Stimulated activated CD8-positive, alpha-beta memory T cell treated with anti-CD3 and anti-CD28 coated beads, Interleukin-4, amount 100 ng/mL, for 4 hours (primary cell): ENCODE measurements at places on chromosomes 4 and X.

DNA sequence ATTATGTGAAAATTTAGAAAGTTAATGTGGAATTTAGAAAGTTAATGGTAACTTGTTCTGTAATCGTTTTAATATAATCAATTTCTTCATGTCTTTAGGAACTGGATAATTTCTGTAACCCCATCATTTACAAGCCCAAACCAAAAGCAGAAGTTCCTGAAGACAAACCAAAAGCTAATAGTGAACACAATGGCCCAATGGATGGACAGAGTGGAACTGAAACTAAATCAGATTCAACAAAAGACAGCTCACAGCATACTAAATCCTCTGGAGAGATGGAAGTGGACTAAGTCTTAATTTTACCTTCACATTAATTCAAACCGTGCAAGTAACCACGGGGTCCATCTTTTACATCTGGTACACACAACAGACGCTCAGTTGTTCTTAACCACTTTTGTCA, 48.1 kb upstream of the PLK4 start:
- no peak for DNase-seq

GRCh38 chr4:8229331-8229975, 30.4 kb downstream of the SH3TC1 start:
- DNase-seq = peak; percentile 0

- no peak for DNase-seq
Observed at GRCh38 chr4:79273915-79274314, 51.9 kb downstream of the NAA11 start.

- DNase-seq = no peak
Observed at GRCh38 chrX:77014377-77015372, 432.5 kb upstream of the FGF16 start.

DNA sequence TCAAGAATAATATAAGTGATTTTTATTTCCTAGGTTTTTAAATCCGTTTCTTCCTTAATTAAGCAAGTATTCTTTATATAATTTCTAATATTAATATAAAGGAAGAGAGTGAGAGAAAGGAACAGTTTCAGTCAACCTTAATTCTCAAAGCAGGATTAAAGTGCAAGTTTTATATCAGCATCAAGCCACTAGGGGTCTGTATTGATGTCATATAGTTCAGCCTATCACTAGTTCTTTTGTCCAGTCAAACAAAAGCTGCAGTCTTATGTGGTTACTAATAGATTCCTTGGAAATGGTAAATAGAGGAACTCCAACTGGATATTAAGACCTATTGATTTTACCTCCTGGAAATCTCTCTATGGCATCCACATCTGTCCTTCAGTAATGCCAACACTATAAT, 82.0 kb downstream of the NAP1L3 start:
- no peak for DNase-seq

DNA sequence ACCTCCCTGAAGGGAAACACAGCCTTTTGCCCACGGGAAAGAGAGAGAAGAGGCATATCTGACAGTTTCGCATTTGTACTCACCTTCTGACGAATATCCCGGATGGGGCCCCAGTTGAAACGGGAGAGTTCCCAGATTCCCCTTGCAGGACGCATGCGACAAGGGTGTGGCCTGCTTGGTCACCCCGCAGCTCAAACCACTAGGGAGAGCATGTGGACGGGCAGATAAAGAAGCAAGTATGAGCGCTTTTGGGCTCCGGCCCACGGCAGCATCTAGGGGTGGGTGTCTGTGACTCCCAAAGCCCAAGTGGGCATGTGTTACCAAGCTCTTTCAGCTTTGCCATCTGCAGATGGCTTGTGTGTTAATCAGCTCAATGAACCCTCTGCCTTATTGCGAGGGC, 70.1 kb upstream of the MED14 start:
- no peak for DNase-seq

- no peak for DNase-seq
Observed at GRCh38 chr4:79865201-79865597, 207.8 kb downstream of the ANTXR2 start.

GRCh38 chrX:101362116-101362515, 13.6 kb upstream of the TIMM8A start:
- DNase-seq = no peak

DNA sequence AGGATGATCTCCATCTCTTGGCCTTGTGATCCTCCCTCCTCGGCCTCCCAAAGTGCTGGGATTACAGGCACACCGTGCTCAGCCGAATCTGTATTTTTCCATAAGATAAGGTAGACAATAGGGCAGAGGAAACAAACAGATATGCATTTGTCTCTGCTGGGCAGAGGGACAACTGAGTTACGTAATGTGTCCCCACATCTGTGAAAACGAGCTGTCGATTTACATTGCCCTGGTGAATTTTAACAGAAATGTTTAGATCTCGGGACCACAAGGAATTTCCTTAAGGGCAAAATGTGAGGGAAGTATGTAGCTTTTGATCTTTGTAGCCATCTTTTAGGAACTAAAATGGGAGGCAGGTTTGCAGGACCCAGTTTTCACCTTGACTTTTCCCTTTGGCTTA, 189.7 kb downstream of the TRIML1 start:
- no peak for DNase-seq

DNA sequence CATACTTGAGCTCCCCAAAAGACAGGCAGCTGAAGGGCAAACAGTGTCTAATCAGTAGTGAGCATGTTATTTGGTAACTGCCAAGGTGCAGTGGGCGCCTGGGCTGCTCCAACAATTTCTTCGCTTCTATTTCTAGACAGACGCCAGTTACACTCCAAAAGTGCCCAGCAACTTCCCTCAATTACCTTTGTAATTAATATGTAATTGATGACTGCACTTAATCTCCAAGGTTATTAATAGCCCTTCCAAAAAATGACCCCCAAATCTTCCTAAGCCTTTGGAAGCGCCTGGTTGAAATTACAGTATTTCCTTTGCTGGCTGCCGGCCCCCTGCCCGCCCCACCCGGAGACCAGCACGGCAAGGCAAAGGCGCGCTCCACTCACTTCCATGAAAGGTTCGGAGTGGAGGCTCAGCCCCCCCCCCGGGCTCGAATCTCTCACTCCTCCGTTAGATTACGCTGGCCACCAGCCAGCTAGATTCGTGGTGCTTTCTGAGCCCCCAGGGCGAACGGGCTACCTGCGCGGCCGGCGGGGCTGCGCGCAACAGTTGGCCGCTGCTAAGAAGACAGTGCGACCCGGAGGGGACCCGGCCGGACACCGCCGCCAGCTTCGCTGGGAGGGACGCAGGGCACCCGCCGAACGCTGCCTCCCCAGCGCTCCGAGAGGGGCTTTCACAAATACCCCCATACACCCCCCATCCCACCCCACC, 1.9 kb downstream of the GPC4 start:
- DNase-seq = no peak

DNA sequence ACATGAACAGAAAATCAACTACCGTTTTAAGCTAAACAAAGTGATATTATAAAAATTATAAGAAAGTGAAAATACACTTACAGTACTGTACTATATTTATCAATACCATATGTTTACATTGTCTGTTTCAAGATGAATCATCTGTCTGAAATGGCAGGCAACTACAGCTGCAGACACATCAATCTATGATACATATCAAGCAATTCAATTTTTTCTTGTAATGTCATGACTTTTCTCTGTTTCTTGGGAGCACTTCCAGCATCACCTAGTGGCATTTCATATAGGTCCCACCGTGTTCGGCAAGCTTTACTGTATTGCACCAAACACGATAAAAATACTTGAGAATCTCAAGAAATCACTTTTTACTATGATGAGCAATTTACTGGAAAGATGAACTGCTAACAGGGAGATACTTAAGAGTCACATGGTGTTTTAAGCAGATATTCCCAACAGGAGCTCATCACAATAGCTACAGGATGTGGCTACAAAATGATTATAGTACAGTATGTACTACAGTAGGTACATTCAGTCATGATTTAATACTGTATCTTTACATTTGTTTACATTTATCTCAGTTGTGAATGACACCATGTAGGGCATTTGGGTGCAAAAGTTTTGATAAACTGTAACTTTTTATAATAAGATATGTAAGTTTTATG, 207.4 kb downstream of the ADAM29 start:
- DNase-seq = no peak

GRCh38 chr4:95289028-95289634, 259.6 kb downstream of the UNC5C start:
- no peak for DNase-seq

GRCh38 chr4:47478804-47479203, 6.3 kb upstream of the ATP10D start:
- no peak for DNase-seq

DNA sequence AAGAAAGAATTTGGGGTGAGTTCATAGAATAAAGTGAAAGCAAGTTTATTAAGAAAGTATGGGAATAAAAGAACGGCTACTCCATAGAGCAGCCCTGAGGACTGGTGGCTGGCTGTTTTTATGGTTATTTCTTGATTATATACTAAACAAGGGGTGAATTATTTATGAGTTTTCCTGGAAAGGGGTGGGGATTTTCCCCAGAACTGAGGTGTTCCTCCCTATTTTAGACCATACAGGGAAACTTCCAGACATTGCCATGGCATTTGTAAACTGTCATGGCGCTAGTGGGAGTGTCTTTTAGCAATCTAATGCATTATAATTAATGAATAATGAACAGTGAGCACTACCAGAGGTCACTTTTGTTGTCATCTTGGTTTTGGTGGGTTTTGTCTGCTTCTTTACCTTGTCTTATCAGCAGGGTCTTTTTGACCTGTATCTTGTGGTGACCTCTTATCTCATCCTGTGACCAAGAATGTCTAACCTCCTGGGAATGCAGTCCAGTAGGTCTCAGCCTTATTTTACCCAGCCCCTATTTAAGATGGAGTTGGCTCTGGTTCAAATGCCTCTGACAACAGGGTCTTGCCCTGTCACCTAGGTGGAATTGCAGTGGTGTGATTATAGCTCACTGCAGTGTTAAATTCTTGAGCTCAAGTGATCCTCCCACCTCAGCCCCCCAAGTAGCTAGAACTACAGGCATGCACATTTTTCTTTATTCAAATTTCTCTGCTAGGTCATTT, 27.1 kb downstream of the RAPGEF2 start:
- no peak for DNase-seq

GRCh38 chr4:40307627-40308497, 27.3 kb upstream of the CHRNA9 start:
- peak; percentile 36 for DNase-seq

DNA sequence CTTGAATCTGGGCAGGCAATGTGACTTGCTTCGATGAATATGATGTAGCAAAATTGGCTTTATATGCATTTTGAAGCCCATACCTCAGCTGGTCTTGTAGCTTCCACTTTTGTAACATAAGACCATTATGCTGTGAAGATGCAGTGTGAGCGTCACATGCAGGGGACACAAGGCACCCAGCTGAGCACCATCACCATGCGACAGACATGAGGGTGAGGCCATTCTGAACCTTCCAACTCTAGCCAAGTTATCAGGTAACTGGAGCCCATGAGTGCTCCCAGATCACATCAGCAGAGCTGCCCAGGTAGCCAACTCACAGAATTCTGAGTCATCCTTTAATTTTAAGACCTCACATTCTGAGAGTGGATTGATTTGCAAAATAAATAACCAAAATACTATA, 705.9 kb downstream of the FSTL5 start:
- no peak for DNase-seq

DNA sequence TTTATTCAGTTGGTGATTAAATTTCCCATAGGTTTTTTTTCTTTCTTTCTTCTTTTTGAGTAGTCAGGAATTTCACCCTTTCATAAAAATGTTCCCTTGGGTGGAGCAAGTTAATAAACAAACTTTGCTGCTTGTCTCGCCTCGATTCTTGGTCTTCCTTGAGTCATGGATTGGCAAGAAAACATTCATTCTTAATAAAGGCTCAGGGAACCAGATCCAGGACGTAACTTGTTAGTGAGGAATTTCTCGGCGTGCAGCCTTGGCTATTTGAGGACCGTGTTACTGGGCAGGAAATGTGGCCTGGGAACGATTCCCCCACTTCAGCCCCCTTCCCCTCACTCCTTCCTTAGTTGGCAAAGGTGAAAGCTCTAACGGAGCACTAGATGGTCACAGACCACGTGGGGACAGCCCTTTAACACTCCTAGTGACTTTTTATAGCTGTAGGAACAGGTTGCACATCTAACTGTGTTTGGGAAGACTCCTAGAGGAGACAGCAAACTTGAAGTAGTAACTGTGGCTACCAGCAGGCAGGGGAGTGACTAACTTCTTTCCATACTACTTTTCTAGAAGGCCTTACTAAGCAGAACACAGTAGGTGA, 106.8 kb downstream of the UCHL1 start:
- DNase-seq = no peak

DNA sequence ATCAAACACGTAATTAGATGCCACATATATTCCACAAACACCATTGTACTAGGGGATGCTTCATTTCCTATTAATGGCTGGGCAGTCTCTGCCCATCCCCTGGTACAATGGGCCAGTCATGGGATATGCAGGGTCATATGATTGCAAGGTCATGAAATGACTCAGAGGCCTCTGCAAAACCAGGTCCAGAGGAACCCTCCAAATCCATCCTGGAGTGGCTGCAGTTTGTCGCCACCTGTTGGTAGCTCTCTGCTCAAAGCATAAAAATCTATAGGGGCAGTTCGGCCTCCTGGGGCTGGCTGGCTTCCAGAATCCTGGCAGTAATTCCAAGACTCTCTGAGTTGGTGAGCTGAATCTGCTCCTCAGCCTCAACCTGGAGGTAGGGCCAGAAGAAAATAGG, 22.9 kb upstream of the PUDP start:
- no peak for DNase-seq

- no peak for DNase-seq
Observed at GRCh38 chr4:5959211-5959982, 58.8 kb downstream of the C4orf50 start.

- no peak for DNase-seq
Observed at GRCh38 chr4:87497159-87497558, 32.0 kb downstream of the SPARCL1 start.

DNA sequence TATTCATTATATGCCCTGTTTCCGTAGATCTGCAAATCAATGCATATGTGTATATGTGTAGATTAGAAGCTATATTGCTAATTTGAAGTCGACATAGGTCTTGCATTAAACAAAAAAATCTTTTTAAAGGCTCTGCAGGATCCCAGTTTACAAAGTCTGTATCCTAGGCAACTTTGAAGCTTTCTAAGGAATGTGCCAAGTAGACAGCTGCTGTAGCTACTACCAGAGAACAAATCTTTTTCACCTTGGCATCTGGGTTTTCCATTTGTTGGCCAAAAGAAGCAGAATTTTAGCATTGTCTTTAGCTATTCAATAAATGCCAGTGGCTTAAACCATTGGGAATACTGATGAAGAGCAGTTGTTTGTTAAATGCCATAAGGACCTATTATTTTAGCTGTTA, 88.0 kb downstream of the NAA11 start:
- no peak for DNase-seq

DNA sequence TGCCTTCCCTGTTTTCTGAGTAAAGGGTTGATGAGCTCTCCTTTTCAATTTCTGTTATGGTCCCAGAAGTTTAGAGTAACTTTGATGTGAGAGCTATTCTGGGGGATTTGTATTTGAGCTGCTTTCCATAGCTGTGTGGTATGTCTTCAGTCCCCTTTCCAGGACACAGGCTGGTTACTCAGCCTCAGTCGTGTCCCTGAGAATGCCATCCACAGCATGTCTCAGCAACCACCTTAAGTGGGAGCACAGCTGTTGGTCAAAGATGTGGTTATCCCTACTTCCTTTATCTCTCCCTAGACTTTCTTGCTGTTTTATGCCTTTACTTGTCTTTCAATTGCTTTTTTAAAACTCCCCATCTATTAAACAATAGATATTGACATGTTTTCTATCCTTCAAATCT, 37.8 kb downstream of the RNF175 start:
- DNase-seq = no peak

- no peak for DNase-seq
Observed at GRCh38 chrX:71909956-71910355, 689 bp upstream of the NHSL2 start.
